ENCODE measurements at places on chromosomes 3 and 15. TPM values are rescaled to one million over a fixed set of nuclear protein-coding genes. Genes with fewer than 3 reads are reported as not detected.

The KCNMB2 gene
- total RNA-seq = not detected

The ACKR2 gene
- 0.24 TPM for total RNA-seq

The FAM3D gene
- not detected for total RNA-seq

DNA sequence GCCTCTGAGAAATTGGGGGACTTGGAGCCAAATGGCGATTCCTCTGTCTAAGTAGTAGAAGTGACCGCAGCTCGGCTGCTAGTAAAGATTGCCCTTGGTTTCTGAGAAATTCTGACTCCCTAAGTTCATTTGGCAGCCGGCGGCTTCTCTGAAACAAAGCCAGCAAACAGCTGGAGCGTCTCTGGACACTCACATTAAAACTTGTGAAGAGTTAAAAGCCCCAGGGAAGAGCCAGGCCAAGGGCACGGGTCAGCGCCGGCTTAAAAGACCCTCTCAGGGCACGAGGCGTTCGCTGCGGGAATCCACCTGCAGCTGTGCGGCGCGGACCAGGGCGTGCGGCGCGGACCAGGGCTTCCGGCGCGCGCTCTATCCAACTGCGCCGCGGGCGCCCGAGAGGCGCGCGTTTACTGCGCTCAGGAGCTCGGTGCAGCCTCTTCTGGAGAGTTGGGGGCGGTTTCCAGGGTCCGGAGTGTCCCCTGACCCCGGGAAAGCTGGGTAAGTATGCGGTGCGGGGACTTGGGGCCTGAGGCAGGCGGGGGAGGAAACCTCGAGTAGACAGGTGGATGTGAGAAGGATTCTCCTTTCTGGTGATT, at the start of gene COL6A5:
Gene COL6A5, plus strand, starts transcription at position 186 of the 593 bp plus-strand sequence. CDS start 27,967 bp downstream, outside the sequence.
- H3K27me3 ChIP-seq = no peaks in the 10 kb centered on the region
- H3K4me3 ChIP-seq = no peak within 1 kb of the TSS
- no peak for DNase-seq
- H3K27ac ChIP-seq = no peak within 1 kb of the TSS
- no peaks in the 10 kb centered on the region for H3K36me3 ChIP-seq
- no peaks in the 10 kb centered on the region for H3K4me1 ChIP-seq

DNA sequence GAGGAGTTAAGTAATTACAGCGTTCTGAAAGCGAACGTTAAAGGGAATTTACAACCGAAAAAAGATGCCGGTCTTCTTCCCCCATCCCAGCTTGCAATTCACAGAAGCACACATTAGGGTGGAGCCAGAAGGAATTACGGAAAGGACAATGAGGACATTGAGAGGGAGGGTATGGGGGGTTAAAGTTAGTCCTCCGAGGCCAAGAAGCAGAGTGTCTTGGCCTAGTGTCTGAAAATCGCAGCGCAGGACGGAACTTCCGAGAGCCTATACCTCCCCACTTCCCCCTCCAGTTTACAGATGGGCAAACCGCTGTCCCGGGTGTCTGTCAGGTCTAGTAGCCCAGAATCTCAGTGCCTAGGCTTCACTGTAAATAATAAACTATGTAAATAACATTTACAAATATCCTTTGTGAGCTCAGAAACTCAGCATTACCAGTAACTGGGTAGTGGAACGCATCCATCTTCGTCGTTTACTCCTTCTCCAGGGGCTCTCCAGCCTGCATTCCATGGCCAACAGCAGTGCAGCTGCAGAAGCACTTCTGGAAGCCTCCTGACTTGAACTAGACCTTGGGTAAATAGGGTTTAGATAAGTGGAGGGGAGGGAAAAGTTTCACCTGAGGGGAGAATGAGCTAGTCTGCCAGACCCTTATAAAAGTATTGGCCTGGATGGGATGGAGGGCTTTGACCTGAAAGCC, 922 bp downstream of the ADPRH start:
- DNase-seq = no peak
- peaks cover 5% of the 10 kb centered on the region for H3K27me3 ChIP-seq
- peak overlapping the region; percentile 88 for H3K4me3 ChIP-seq

- H3K27me3 ChIP-seq = peaks cover 4% of the 10 kb centered on the region
- H3K4me1 ChIP-seq = peaks cover 47% of the 10 kb centered on the region
- no peak for DNase-seq
- no peaks in the 10 kb centered on the region for H3K36me3 ChIP-seq
Measured at GRCh38 chr3:177358091-177358976, 161.1 kb upstream of the TBL1XR1 start.

- H3K4me1 ChIP-seq = peaks cover 16% of the 10 kb centered on the region
- no peak overlapping the region for H3K4me3 ChIP-seq
- H3K27ac ChIP-seq = no peak overlapping the region
- no peaks in the 10 kb centered on the region for H3K36me3 ChIP-seq
- DNase-seq = no peak
Measured at GRCh38 chr3:79250746-79251145, 517.1 kb downstream of the ROBO1 start.

- H3K27ac ChIP-seq = peak overlapping the region; percentile 95
- peaks cover 76% of the 10 kb centered on the region for H3K4me1 ChIP-seq
- peak overlapping the region; percentile 73 for H3K4me3 ChIP-seq
- peak; percentile 97 for DNase-seq
- H3K36me3 ChIP-seq = peaks cover 13% of the 10 kb centered on the region
Measured at GRCh38 chr15:90400759-90401314, 12.8 kb downstream of the IQGAP1 start.

The PLXNB1 gene
- total RNA-seq = 16.7 TPM

Measured in HFFc6 (cell line).